ENCODE measurements at places on chromosomes 4 and X. TPM values are rescaled to one million over a fixed set of nuclear protein-coding genes. Genes with fewer than 3 reads are reported as not detected.

Gene NCAPG
- 45.1 TPM for total RNA-seq

Gene PNMA6A
- total RNA-seq: 9.4 TPM

Gene CDX4
- not detected for total RNA-seq

Gene SLC9A7
- 5.9 TPM for total RNA-seq

Gene NUDT10
- 1.9 TPM for total RNA-seq

Gene TLL1
- total RNA-seq: not detected

Gene ADH4
- total RNA-seq: not detected

Gene ABCG2
- 2.0 TPM for total RNA-seq

Gene SLITRK2
- total RNA-seq: 0.69 TPM

Gene TMA16
- 32.5 TPM for total RNA-seq

Gene PRAF2
- total RNA-seq: 2.3 TPM

Gene PDCL2
- not detected for total RNA-seq

Gene PSAPL1
- total RNA-seq: not detected

Gene GABRG1
- not detected for total RNA-seq

Gene PAGE4
- 0.43 TPM for total RNA-seq

Gene SMIM10L2A
- total RNA-seq: 0.03 TPM

Gene SATL1
- total RNA-seq: not detected

Gene SH3TC1
- total RNA-seq: 31.6 TPM

Gene CLNK
- total RNA-seq: not detected

Gene FDCSP
- total RNA-seq: not detected

Gene AADAT
- total RNA-seq: 17.8 TPM

Gene TLR2
- not detected for total RNA-seq

Gene DDX53
- total RNA-seq: not detected

Gene SMARCA5
- 37.5 TPM for total RNA-seq

Gene CASK
- total RNA-seq: 10.9 TPM

Gene AKAP4
- total RNA-seq: not detected

Gene NSUN7
- total RNA-seq: not detected

Gene SH3D19
- total RNA-seq: 16.0 TPM

Gene PWWP3B
- 0.21 TPM for total RNA-seq

Gene ZMAT1
- total RNA-seq: 0.61 TPM

Gene TMPRSS11F
- total RNA-seq: 0.18 TPM

Gene CFI
- total RNA-seq: 0.26 TPM

Gene NHS
- 0.05 TPM for total RNA-seq

Gene JAKMIP1
- not detected for total RNA-seq

Gene MUC7
- 0.69 TPM for total RNA-seq

Gene IL1RAPL1
- total RNA-seq: 0.53 TPM

Gene NDNF
- not detected for total RNA-seq

Gene BLTP1
- 20.7 TPM for total RNA-seq

Gene RASSF6
- not detected for total RNA-seq
